Activated CD4-positive, CD25-positive, alpha-beta regulatory T cell (primary cell): ENCODE measurements at places on chromosomes 13 and 19.

GRCh38 chr19:47821460-47822020 is at the start of gene CRX:
Gene CRX, plus strand, starts transcription at chr19:47821937. Its CDS starts 12,507 bp downstream, at chr19:47834444.
- no peak for DNase-seq

GRCh38 chr13:44148159-44148914 is 225.3 kb upstream of the SERP2 start:
- DNase-seq: no peak

GRCh38 chr13:21287331-21287907 is 111.0 kb downstream of the MRPL57 start:
- no peak for DNase-seq

GRCh38 chr13:109883181-109884180 is 97.1 kb upstream of the IRS2 start:
- DNase-seq: no peak

DNA sequence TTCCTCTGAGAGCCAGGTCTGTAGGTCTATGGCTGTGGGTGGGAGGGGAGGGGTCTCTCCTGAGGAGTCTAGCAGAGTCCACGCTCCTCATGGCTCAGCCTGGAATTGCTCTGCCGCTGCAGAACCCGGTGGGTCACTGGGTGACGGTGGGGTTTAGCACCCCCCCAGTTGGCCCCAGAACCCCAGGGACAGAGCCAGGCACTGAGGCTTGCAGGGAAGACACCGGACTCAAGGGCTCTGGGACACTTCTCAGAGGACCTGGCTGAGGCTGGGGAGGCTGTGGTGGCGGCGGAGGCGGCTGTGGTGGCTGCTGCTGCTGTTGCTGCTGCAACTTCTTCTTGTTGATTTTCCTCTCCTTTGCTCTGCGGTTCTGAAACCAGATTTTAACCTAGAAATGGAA is 6.1 kb downstream of the CDX2 start:
- no peak for DNase-seq

GRCh38 chr13:48299591-48299990 is 4.0 kb upstream of the RB1 start:
- no peak for DNase-seq

DNA sequence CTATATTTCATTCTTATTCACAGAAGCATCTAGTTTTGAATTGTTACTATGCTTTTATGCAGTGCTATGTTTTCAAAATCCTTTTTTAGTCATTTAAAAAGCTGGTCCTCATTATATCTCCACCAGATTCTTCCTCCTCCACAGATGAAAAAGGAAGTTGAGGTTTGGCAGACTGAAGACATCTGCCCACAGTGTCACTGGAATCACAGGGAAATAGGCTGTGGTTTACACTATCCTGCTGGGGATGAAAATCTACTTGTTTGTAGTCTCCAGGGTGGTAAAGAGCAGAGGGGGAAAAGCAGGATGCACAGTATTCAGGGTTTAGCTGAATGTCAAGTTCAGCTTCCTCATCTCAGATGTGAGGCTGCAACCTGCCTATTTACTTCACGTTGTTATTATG is 351.2 kb downstream of the DNAJC15 start:
- no peak for DNase-seq

DNA sequence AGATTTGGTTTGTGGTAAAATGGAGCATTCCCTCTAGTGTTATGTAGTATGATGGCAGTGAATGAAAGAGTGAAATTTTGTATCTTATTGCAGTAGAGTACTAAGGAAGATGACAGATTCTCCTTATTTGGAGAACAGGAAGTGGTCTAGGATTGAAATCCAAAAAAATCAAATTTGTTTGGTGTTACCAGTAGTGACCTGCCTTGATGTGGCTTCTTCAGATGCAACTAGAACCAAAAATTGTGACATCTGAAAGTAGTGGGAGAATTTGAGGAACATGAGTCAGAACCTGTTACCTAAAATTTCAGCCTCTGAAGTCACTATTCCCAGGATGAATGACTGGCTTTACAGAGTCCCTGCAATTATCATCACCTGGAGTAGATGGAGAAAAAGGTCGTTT is 165.9 kb downstream of the KLF5 start:
- DNase-seq: no peak

DNA sequence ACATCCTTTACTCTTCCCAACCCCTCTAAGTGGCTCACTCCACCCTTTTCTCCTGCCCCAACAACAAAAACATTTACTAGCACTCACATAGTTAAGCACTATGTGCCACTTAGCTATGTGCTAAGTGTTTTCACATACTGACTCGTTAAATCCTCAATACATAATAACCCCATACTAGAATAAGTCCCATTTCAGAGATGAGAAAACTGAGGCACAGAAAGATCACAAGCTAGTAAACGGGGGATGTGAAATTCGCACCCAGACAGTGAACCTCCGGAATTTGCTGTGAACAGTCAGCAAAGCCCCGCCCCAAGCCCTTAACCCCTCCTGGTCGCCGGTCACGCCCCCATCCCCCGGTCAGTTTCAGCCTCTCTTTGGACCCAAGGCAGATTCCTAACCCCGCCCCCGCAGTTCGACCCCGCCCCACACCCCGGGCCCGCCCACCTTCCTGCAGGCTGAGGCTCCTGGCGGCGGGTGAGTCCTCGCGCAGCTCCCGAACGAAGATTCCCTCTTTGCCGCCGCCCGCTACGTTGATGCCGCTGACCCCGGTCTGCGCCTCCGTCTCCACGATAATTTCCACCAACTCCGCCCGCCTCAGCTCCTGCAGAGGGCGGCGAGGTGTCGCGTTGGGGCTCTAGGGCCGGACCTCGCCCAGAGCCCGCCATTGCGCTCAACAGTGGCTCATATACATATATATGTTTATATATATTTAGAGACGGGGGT is 9.8 kb downstream of the PRX start:
- peak; percentile 57 for DNase-seq

- DNase-seq: no peak
These were observed 39.6 kb downstream of the ZNRF4 start for GRCh38 chr19:5494773-5495172.

- no peak for DNase-seq
These were observed 6.8 kb downstream of the FREM2 start for GRCh38 chr13:38693641-38694040.

GRCh38 chr19:51564791-51565190 is 6.3 kb upstream of the ZNF175 start:
- DNase-seq: no peak

- no peak for DNase-seq
These were observed 201.5 kb upstream of the CSNK1A1L start for GRCh38 chr13:37306778-37307544.

DNA sequence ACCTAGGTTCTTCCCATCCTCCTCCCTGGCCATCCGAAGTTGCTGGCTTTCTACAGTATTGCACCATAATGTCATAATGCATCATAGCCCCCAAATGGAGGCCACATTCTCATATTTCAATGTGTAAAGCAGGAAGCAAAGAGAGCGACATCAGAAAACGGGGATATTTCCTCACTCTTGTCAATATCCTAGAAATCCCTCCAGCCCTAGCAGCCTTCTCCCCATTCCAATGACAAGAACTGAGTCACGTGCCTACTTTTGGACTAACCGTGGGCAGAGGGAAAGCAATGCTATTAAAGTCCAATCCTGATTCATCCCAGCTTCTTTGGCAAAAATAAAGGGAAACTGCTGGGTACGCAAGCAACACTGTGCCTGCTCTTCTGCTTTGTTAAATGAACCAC is 4.3 kb upstream of the RAP2A start:
- DNase-seq: no peak

DNA sequence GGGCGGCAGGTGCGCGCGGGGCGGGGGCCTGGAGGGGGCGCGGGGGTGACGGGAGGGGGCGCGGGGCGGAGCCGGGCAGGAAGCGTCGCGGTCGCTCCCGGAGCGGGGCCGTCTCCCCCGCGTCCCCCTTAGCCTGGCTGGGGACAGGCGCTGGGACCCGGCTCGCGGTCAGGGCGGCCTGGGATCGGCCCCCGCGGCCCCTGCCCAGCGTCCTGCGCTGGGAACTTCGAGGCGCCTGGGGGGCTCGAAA is 74.7 kb upstream of the MCF2L start:
- DNase-seq: no peak

GRCh38 chr19:4327252-4327876 is 11.3 kb downstream of the STAP2 start:
- peak; percentile 70 for DNase-seq

DNA sequence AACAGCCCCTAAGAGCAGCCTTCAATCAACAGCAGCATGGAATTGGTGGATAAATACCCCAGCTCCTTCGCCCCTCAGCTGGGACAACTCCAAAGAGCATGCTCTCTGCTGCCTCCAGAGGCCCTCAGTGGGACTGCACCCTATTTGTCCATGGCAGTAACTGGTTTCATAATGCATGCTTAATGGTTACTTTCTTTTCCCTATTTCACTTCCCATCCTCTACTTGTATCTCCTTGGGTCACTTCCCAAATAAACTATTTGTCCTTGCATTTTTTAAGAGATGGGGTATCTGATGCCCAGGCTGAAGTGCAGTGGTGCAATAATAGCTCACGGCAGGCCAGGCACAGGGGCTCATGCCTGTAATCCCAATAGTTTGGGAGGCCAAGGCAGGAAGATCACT is 13.5 kb upstream of the TPM4 start:
- peak; percentile 58 for DNase-seq

- no peak for DNase-seq
These were observed 611.4 kb downstream of the DACH1 start for GRCh38 chr13:71255633-71256032.

- DNase-seq: no peak
These were observed 27.5 kb upstream of the UBE2L5 start for GRCh38 chr13:30394751-30395191.

DNA sequence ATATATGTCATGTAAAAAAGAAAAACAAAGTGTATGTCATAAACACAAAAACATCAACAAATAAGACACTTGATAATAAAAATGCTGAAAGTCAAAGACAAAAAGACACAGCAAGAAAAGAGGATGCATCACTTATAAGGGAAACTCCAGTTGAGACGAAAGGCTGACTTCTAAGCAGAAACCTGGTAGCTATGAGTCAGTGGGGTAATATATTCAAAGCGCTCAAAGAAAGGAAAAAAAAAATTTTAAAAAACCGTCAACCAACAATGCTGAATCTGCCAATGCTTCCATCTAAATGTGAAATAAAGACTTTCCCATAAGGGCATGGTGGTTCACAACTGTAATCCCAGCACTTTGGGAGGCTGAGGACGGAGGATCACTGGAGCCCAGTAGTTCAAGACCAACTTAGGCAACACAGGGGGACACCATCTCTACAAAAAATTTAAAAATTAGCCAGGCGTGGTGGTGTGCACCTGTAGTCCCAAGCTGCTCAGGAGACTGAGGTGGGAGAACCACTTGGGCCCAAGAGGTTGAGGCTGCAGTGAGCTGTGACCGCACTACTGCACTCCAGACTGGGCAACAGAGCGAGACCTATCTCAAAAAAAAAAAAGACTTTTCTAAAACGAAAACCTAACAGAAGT is 24.0 kb downstream of the USP12 start:
- DNase-seq: no peak

GRCh38 chr19:33177417-33177979 is 16.6 kb upstream of the LRP3 start:
- DNase-seq: no peak

DNA sequence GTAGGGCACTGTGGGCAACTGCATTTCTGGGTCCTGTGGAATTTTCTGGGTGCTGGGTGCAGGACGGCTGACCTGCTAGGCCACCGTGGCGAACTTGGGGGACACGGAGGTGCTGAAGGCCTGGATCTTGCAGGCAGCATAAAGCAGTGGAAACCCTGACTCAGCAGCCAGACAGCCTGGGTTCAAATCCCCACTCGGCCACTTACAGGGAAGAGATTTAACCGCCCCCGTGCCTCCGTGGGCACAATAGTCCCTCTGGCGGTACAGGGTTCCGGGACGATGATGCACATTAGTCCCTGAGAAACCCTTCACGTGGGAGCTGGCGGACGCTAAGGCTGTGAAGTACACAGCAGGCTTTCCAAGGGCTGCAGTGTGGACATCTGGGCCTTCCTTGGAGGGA is 3.0 kb downstream of the FAM83E start:
- DNase-seq: no peak

DNA sequence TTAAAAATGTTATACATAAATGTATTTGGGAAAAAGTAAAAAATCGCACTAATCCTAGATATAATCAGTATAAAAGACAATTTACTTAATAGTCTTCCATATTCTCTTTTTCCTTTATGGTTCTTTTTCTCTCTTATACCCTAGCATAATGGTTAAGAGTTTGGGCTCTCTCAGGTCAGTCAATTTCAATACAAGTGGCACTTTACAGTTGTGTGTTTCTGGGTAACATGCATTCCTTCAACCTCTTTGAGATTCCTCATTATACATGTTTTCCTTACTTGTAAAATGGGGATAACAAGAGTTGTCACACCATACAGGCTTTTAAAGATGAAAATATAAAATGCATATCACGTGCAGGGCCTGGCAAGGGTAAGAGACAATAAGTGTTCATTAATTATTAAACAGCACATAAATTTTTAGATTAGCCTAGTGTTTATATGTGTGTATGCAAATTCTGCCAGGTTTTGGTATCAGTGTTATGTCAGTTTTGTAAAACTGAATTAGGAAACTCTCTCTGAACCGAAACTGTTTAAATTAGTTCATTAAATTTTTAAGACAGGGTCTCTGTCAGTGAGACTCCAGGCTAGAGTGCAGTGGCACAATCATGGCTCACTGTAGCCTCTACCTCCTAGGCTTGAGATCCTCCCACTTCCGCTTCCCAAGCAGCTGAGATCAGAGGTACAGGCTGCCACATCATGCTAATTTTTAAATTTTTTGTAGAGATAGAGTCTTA is 49.8 kb downstream of the ELF1 start:
- no peak for DNase-seq

- DNase-seq: no peak
These were observed 182.5 kb downstream of the TEX29 start for GRCh38 chr13:111502957-111503356.

DNA sequence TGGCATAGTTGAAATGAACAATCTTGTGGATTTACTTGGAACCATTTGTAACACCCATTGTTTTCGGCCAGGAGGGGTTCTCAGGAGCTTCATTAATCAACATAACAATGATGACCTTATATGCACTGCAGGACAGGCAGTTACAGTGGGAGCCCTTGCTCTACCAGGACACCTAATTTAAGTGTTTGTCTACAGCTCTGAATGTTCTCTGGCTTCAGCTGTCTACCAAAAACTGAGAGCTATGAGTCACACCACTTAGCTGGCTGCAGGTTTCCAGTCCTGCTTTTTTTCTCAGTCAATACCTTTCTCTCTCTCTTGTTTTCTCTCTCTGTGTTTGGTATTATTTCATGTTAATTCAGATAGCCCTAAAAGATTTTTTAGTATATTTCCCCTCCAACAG is 105.4 kb upstream of the MBNL2 start:
- no peak for DNase-seq

- DNase-seq: no peak
These were observed 33.0 kb downstream of the OLFM2 start for GRCh38 chr19:9903336-9903735.

DNA sequence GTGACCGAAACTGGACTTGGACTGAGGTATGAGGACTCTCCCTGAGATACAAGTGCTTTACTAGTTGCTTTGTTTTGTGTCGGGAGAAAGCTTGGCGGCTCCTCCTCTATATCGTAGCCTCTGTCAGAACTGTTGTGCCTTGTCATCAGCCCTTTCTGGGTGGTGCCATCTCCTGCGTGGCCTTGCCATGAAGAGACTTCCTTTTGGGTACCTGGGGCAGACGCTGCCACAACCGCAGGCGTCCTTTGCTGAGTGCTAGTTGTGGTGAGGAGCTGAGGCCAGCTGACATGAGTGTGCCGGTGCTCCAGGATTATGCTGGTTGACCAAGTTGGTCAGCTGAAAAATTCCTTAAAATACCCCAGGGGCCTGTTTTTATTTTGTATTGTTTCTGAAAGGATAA is 124.5 kb downstream of the AKAP11 start:
- DNase-seq: no peak

- no peak for DNase-seq
These were observed 152.2 kb downstream of the TBC1D4 start for GRCh38 chr13:75329723-75330122.
